NCI-H1436 treated with DMSO at 0.1 percent for 48 hours (cell line): ENCODE measurements at places on chromosomes 3 and 15.

GRCh38 chr3:173750095-173750494 is 352.6 kb downstream of the NLGN1 start:
- peak; percentile 42 for DNase-seq

- no peak for DNase-seq
Observed at GRCh38 chr3:17798000-17798399, 55.6 kb upstream of the TBC1D5 start.

GRCh38 chr15:64163659-64164362 is 989 bp upstream of the PPIB start:
- no peak for DNase-seq

- no peak for DNase-seq
Observed at GRCh38 chr15:92864127-92864814, 35.9 kb upstream of the CHD2 start.

DNA sequence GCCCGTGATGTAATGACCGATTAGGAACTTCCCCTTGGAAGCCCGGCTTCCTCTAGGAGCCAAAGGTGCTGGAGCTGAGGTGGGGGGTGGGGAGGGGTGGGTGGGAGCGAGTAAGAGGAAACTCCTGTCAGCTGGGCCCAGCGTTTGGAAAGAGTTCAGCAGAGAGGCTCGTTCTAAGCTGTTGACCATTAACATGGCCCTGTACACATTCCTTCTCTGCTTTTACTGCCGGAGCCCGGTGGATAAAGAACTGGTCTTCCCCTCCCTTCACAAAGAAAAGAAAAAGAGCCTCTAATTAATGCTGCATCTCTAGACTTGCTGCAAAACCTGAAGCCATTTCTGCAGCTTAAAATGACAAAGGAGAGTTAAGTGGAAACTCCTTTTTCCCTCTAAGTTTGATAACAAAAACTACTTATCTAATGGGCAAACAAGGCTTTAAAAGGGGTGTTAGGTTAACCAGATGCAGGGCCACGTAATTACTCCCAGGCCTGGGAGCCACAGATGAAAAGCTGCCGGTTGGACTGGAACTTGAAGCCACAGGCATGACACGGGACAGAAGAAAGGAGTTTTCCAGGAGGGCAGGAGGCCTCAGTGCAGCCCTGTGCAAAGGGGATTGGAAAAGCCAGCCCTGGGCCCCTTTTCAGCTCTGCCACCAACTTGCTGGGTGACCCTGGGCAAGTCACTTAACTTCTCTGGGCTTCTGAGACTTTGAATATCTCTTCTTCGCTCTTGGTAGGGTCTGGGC is 71.3 kb downstream of the SMAD6 start:
- DNase-seq: no peak

DNA sequence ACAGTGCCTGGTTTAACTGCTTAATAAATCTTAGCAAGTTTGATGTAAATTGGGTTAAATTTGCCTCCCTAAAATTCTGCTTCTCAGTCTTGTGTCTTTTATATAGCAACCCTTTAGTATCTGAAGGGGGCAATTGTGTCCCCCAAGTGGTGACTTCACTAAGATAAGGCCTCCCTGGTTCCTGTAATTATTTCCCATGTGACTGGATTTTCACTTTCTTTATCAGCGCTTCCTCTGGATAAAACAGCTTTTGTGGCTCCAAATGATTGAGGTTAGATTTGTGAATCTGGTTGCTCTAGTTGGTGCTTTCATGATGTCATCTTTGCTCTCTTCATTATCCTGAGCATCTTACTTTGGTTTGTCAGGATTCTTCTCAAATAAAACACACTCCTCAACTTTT is 334.3 kb upstream of the CTDSPL start:
- DNase-seq: no peak

- DNase-seq: no peak
Observed at GRCh38 chr15:58498821-58499580, 67.2 kb downstream of the LIPC start.

- no peak for DNase-seq
Observed at GRCh38 chr3:3618623-3619022, 180.6 kb upstream of the LRRN1 start.

DNA sequence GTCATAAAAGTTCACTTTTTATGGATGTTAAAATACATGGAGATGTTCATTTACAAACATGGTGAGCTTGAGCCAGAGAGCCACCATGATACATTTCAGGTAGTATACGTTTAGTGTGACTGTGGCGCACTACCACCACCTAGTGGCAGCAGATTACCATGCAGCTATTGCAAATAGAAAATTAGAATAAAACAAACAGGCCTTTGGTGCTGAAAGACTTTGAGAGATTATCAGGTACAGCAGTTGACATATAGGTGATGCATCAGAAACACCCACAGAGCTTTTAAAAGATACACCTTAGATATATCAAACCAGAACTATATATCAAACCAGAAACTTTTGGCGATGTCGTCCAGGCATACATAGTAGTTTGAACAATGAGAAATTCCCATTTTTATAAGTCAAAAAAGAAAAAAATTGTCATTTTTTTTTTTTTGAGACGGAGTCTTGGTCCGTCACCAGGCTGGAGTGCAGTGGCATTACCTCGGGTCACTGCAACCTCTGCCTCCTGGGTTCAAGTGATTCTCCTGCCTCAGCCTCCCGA is 42.0 kb upstream of the ICE2 start:
- no peak for DNase-seq

GRCh38 chr15:101126618-101127505 is 125.0 kb downstream of the CHSY1 start:
- DNase-seq: no peak

- DNase-seq: no peak
Observed at GRCh38 chr3:140715035-140715434, 37.2 kb downstream of the TRIM42 start.

GRCh38 chr3:65716071-65716751 is 322.5 kb downstream of the MAGI1 start:
- DNase-seq: no peak

- DNase-seq: no peak
Observed at GRCh38 chr3:184334470-184335158, 2.8 kb upstream of the FAM131A start.

DNA sequence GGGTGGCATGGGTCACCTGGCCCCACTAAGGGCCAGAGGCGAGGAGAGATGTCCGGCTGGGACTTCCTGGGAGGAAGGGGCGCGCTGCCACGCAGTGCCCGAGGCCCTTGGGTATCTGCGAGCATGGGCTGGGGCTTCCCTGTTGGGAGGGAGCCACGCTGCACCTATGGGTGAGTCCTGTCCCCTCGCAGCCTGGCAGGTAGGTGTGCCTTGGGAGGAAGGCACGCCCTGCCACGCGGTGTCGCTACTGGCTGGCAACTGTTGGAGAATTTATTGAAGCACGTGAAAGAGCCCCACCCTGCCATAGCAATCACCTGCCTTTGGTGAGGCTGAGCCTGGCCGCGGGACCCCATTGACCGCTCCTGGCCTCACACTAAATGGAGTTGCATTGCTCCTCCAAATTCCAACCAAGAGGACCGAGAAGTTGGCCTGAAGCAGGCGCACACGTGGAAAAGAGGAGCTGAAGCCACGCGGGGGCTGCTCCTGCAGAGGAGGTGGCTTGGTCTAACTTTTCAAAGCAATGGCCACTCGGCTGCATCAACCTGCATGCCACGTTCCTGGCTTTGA is 134.2 kb downstream of the TJP1 start:
- no peak for DNase-seq

- no peak for DNase-seq
Observed at GRCh38 chr3:23256741-23257435, 53.8 kb downstream of the UBE2E2 start.

DNA sequence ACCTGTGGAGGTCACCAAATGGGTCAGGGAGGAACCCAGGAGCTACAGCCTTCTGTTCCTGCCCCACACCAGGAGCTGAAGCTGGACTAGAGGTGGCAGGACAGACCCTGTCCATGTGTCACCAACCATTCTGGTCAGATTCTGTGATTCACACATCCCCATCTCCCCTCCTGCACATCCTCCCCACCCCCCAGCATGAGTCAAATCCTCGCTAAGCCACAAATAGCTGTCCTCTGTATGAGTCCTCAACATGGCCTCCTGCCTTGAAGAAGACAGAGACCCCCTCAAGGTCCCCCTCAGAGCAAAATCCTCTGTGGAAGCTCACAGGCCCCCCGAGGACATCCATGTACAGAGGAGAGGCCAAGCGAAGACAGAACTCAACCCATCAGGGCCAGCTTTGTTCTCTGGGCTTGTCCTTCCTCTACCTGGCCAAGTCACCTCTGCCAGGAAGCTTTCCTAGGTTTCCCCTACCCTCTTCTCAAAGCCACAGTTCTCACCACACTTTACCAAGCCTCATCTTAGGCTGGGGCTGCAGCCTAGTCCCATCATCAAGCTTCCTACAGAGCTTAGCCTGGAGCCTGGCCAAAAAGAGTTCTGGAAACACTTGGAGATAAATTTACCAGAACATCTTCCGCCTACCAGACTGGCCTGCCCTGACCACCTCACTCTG is 17.1 kb downstream of the CACNA2D2 start:
- DNase-seq: no peak

DNA sequence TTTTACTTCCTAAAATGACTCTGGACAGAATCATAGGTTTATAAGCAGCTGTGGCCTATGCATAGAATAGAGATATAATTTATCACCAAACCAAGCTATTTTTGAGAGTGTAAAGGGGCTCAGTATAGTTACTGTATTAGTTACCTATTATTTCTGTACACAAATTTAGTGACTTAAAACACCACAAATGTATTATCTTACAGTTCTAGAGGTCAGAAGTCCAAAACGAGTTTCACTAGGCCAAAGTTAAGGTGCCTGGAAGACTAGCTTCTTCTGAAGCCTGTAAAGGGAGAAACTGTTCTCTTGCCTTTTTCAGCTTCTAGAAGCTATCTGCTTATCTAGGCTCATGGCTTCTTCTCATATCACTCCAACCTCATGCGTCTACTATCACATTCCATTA is 30.1 kb downstream of the CCDC54 start:
- DNase-seq: no peak

GRCh38 chr3:23863060-23863459 is 53.7 kb downstream of the NKIRAS1 start:
- no peak for DNase-seq

GRCh38 chr3:11482021-11482420 is 161.7 kb downstream of the VGLL4 start:
- no peak for DNase-seq

GRCh38 chr3:148205977-148206376 is 491.7 kb upstream of the AGTR1 start:
- DNase-seq: no peak

GRCh38 chr3:72111265-72112205 is 326.6 kb upstream of the PROK2 start:
- DNase-seq: no peak

- DNase-seq: no peak
Observed at GRCh38 chr3:52109611-52110301, 44.5 kb downstream of the POC1A start.

DNA sequence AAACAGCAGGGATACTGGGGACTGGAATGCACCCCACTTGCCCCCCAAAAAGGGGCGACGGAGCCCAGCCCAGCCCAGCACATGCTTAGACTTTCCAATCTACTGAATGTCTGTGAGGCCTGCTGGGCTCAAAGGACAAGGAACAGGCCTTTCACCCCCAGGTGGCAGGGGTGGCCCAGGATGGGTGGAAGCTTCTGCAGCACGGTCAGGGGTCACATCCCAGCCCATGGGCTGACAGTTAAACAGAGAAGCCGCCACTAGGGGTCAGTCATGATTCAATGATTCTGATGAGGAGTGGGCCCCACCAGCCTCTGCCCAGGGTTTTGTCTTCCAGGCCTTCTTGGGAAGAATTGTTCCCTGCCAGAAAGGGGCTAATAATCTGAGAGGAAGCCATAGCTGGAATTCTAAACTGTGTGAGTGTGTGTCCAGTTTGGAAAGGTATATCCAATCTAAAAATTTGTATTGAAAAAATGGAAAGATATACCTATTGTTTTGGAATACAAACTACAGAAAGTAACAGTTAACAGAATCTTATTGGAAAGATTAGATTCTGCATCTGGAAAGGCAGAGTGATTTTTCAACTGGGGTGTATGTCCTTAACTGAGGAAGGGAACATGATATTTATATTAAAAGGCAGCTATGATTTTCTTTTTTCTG is 2.2 kb downstream of the CHRNB4 start:
- no peak for DNase-seq

DNA sequence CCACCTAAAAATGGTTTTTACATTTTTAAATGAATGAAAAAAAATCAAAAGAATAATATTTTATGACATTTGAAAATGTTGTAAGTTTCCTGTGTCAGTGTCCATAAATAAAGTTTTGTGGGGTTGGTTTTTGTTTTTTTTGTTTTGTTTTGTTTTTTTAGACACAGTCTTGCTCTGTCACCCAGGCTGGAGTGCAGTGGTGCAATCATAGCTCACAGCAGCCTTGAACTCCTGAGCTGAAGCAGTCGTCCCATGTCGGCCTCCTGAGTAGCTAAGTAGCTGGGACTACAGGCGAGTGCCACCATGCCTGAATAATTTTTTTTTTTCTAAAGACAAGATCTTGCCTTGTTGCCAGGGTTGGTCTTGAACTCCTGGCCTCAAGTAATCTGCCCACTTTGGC is 2.8 kb upstream of the GLB1 start:
- DNase-seq: no peak

DNA sequence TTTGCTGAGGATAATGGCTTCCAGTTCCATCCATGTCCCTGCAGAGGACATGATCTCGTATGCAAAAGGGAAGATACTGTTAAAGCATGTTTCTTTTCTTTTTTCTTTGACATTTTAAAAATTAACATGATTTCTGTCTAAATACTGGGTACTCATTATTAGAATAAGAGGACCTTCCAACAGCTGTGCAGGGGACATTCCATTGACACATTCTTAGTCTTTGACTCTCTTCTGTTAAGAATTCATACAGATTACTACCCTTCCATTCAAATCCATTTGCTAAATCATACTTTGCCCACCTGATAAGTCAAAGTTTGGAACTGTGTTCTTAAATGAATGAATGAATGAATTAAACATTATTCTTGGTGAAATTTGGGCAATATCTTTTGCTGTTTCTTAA is 5.1 kb upstream of the CP start:
- DNase-seq: no peak

DNA sequence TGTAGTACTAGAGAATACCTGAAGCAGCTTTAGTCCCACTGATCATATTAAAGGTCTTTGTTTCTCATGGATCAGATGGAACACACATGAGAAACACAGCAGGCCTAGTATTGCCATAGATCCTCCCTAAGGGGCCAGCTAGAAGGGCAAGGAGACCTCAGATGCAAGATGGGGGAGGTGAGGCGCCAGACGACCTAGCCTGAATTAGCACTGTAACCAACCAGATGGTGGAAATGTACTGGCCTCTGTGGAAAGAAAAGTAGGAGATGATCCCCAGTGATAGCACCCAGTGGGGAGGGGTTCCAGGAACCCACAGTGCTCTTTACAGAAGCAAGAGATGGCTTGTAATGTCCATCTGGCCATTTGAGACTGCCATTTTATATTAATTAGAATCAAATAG is 138.2 kb upstream of the ZNF385D start:
- no peak for DNase-seq

DNA sequence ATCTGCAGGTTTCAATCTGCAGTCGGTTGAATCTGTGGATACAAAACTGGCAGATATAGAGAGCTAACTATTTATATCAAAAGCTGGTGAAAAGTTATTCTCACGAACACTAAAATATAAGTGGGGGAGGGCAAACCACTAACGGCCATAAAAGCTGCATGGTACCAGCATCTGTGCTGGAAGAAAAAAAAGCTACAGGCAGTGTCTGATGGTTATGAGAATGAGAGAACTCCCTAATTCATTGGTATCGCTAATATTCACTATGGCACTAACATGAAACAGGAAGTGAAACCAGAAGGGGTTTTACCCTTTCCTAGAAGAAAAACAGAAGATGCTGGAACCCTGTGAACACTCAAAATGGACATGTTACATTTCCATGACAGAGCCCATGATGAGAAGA is 15.9 kb downstream of the CEP70 start:
- no peak for DNase-seq
